T47D (cell line): ENCODE measurements at places on chromosomes 1 and 21.

DNA sequence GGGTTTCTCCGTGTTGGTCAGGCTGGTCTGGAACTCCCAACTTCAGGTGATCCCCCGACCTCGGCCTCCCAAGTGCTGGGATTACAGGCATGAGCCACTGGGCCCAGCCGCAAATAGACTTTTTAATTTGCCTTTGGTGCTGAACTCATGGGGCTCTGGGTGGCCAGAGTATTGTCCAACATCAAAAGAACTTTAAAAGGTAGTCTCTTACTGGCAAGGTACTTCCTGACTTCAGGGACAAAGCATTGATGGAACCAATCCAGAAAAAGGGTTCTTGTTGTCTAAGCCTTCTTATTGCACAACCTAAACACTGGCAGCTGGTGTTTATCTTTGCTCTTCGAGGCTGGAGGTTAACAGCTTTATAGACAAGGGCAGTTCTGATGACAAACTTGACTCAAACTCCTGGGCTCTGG, 3.8 kb upstream of the KTI12 start:
- no peak for DNase-seq

- DNase-seq, result no peak
Measured at GRCh38 chr1:67316180-67316902, 8.7 kb downstream of the IL12RB2 start.

DNA sequence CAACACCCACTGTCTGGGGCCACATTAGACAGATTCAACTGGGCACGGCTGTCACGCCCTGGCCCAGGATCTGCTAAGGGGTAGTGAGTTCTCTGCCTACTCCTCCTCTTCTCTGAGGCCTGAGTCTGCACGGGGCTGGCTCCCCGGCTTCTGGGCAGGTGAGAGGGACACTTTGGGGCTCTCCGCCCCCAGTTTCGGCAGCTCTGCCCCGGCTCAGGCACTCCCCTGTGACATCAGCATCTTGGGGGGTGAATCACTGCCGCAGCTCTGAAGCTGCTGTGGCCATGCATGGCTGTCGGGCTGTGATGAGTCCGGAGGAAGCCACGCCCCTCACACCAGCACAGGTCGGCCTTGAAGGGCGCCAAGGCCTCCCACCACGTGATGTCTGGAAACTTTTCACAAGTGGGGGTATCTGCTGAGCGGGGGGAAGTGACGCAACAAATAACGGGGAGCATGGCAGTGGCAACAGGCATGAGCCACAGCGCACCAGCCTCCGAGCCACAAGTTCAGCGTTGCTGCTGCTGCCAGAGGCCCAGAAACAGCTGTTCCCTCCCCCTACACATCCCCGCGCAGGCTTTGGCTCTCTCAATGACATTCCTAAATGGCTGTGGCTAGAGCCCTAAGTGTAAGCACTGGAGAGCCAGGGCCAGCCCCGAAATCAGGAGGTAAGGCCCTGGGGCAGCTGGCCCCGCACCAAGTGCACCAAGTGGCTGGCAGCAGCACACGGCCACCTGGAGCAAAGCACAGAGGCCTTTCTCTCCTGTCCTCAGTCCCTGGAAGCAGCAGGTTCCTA, 26.3 kb downstream of the ZBTB17 start:
- peak; percentile 74 for DNase-seq

DNA sequence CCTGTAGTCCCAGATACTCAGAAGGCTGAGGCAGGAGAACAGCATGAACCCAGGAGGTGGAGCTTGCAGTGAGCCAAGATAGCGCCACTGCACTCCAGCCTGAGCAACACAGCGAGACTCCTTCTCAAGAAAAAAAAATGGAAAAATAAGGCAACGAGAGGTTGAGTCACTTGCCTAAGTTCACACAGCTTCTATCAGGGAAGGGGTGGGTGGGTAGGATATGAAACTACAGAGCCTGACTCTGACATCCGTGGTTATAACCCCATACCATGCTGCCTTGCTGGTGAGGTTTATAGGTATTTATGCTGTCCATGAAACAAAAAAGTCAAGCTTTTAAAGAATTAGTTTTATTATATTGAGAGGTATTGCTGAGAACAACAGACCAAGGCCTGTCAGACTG, 61.5 kb upstream of the RAB4A start:
- no peak for DNase-seq

- DNase-seq, result no peak
Measured at GRCh38 chr1:245648749-245649522, 494.2 kb downstream of the KIF26B start.

DNA sequence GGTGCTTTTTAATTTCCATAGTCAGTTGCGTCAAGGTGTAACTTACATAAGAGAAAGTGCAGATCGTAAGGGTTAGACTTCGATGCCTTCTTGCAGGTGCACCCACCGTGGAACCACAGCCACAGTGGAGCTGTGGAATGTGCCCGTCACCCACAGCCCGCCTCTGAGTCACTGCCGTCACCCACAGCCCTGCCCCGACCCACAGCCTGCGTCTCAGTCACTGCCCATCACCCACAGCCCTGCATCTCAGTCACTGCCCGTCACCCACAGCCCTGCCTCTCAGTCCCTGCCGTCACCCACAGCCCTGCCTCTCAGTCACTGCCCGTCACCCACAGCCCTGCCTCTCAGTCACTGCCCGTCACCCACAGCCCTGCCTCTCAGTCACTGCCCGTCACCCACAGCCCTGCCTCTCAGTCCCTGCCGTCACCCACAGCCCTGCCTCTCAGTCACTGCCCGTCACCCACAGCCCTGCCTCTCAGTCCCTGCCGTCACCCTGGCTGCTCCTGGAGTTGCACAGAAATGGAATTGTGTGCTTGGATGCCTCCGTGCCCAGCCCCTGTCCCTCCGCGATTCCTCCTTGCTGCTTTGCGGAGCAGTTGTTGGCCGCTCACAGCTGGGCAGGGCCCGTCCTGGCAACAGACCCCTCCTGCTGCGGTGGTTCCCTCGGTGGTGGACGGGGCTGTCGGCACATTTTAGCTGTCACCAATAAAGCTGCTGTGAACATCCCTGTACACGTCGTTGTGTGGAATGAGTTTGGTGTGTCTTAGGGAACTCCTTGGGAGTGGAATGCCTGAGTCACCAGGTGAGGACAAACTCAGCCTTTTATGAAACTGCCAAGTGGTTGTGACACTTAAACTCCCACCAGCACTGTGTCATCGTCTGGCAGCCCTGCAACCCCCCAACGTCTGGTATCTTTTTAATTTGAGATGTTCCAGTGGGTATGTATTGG, 44.9 kb upstream of the COL6A2 start:
- no peak for DNase-seq

- no peak for DNase-seq
Measured at GRCh38 chr1:176938375-176938774, 226.1 kb downstream of the ASTN1 start.

DNA sequence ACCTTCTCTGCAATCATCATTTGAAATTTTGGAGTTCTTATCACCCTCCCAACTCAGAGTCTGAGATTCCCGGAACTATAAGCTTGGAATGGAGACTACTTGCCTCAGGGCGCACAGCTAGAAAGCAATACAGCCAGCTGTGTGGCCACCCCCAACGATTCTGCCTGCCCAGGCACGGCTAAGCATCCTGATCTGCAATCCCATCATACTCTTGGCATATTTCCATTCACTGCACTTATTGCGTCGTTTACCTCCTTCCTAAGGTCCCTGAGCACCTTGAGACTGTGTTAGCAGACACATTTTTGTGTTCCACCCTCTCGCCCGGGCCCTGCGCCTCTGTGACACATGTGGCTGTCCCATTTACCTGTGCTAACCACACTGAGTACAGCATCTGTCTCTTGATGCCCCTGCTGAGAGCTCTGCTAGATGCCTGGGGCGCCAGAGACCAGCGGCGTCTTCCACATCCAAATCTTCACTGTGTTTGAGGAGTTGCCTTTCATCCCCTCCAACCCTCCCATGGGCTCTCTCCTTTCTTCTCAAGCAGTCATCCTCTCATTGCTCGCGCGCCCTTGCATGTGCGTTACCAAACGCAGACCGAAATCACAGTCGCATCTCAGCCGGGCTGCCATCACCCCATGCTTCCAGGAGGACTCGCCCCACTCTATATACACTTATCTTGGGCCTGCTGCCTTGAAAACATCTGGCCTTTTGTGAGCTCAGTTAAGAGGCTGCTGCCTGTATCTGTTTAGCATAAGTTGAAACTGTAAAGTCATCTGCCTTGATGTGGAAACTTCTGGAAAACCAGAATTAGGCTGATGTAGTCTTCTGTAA, 3.5 kb upstream of the CLDN19 start:
- peak; percentile 40 for DNase-seq
